Sciatic nerve (tissue), 2 donors: ENCODE measurements at places on chromosomes 7 and 10.
A peak's percentile ranks its signal among the peaks of the same experiment; 100 is the strongest.

DNA sequence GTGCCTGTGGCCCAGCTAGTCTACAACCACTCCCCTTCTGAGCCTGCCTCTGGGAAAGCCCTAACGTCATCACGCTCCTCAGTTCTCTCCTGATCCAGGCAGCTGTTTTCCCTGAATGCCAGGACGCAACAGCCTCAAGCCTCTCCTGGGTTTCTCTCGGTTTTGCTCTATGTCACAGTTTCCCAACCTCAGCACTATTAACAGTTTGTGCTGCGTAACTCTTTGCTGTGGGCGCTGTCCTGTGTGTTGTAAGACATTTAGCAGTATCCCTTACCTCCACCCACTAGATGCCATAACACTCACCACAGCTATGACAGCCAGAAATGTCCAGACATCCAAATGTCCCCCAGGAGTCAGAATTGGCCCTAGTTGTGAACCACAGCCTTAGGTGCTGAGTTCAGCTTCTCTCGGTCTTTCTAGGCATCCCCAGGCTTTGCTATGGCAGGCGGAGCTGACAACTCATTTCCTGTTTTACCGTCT is 226.3 kb upstream of the NPVF start:
- DNase-seq: no peak

- DNase-seq: no peak
Measured at GRCh38 chr7:157937406-157937805, 600.6 kb downstream of the DNAJB6 start.

DNA sequence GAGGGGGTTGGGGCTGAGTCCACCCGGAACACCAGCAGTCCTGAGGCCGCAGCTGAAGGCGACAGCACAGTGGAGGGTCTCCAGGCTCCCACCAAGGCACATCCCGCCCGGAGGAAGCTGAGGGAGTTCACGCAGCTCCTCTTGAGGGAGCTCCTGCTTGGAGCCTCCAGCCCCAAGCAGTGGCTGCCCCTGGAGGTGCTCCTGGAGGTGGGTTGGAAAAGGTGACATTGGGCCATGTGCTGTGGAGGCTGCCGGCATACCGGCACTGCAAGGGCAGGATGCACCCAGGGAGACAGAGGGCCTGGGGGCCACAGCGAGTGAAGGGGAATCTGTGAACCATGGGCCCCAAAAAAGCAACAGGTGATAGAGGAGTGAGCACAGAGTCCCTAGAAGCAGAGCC is 119.4 kb downstream of the LRRC18 start:
- no peak for DNase-seq

- DNase-seq: no peak
Measured at GRCh38 chr7:18202315-18203045, 174.8 kb upstream of the PRPS1L1 start.

DNA sequence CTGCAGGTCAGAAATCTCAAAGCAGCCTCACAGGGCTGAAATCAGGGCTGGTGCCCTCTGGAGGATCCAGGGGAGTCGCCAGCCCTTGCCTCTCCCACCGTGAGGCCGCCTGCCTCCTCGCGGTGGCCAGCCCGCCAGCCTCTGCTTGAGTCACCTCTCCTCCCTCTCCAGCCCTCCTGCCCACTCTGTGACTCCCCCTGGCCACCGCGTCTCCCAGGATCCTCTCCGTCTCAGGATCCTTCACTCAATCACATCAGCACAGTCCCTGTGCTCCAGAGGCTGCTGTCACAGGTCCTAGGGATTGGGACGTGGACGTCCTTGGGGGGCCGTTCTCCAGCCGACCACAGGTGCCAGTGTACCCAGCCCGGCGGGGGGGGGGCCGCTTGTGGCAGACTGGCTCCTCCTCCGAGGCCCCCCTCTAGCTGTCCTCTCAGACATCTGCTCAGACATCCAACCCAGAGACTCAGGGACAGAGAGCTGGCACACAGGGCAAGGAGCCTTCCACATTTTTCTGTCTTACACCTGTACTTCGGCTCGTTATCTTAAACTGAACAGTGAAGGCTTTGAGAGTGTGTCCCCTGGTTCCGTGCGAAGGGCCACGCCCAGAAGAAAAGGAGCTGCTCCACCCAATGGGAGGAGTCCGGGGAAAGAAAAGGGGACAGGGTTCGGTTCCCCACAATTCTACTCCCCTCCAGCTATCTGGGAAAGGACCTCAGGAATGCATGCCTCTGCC is 9.4 kb upstream of the PPP2R2D start:
- no peak for DNase-seq

GRCh38 chr10:78511324-78512204 is 477.9 kb downstream of the RPS24 start:
- DNase-seq: no peak

- no peak for DNase-seq
Measured at GRCh38 chr10:117662126-117662525, 119.6 kb downstream of the EMX2 start.

- DNase-seq: no peak
Measured at GRCh38 chr10:51547941-51548340, 151.5 kb downstream of the CSTF2T start.

DNA sequence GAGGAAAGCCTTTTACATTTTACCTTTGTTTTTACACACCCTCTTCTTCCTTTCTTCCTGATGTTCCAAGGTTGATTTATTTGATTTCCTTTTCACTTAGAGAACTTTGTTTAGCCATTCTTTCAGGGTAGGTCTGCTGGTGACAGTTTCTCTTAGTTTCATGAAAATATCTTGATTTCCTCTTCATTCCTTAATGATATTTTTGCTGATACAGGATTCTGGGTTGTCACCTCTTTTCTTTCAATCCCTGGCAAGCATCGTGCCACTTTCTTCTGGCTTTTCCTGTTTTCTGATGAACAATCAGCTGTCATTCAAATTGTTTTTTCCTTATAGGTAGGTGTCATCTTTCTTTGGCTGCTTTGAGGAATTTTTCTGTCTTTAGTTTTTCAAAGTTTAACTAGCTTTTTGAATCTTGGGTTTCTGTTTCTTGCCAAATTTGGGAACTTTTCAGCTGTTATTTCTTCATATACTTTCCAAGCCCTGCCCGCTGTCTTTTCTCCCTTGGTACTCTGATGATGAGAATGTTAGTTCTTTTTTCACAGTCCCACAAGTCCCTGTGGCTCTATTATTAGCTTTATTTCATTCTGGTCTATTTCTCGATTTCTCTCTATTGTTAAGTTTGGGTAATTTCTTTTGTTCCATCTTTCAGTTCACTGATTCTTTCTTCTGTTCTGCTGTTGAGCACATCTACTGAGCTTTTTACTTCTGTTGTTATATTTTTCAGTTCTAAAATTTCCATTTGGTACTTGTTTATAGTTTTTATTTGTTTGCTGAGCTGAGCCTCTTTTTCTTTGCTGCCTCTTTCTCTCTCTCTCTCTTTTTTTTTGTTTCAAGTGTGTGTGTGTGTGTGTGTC is 102.6 kb downstream of the CCNY start:
- no peak for DNase-seq

- no peak for DNase-seq
Measured at GRCh38 chr7:89238156-89238555, 442.6 kb upstream of the TEX47 start.

- DNase-seq: no peak
Measured at GRCh38 chr10:69089638-69090599, 2.0 kb downstream of the SRGN start.

DNA sequence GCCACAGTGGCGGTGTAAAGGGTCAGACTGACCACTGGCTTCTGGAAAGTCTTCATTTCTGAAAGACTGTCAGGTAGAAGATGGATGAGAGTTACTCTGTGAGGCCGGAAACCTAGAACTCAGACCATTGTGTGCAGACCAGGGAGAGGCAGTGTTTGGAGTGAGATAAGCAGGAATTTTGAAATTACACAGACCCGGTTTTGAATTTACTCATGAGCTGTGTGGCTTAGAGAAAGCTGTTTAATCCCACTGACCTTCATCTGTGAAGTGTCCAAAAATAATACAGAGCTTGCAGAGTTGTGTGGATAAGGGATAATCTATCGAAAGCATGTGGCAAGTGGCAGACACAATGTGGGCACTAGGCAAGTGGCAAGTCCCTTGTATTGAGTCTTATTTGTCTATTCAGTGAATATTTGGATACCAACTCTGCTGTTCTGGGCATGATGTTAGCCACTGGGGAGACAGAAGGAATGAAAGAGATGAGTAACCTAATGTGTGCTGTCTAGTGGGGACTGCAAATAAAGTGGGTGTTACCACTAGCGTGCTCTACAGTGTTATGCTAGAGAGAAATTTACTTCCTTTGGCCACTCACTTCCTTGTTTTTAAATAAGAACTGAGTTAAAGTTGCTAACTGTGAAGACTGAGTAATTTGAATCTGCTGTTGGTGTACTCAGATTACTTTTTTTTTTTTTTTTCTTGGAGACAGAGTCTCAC is 69.4 kb downstream of the KIAA1217 start:
- no peak for DNase-seq

GRCh38 chr7:22597844-22598243 is 97.9 kb upstream of the STEAP1B start:
- DNase-seq: no peak

DNA sequence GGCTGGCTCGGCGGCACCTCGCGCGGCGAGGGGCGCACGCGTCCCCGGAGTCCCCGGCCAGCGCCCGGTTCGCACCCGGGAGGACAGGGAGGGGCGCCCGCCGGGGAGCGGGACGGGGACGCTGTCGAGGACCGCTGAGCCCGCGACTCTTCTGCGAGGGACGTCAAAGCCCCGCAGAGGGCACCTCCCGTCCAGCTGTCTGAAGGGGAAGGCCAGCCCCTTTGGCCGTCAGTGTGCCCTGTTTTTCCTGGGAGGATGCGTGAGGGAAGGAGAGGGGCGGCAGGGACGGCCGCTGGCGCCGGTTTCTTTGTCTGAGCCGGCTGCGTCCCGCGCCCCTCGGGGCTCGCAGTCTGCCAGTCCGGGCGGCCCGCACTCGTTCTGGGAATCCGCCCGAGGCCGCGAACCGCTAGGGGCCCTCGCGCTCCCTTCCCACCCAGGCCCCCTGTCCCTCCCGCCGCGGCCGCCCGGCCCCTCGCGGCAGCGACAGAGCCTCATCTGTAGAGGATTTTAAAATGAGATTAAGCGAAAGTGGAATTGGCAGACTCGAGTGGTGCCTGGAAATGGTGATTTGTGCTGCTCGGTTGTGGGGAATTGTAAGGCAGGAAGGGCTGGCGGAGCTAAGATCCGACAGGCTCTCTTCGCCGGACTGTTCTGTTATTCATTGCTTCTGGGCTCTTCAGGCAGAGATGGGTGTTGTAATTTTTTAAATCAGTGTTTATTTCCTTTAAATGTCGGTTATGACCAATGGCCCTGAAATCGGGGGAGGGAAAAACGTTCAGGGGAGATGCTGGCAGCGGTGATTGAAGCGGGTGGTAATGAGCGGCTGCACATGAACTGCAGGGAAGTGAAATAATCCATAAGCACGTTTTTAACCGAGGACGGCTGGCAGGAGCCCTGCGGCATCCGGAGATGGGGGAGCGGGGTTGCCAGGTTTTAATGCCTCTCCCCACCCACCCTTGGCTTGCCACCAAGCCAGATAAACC is 618 bp upstream of the RELN start:
- DNase-seq: peak; percentile 61

DNA sequence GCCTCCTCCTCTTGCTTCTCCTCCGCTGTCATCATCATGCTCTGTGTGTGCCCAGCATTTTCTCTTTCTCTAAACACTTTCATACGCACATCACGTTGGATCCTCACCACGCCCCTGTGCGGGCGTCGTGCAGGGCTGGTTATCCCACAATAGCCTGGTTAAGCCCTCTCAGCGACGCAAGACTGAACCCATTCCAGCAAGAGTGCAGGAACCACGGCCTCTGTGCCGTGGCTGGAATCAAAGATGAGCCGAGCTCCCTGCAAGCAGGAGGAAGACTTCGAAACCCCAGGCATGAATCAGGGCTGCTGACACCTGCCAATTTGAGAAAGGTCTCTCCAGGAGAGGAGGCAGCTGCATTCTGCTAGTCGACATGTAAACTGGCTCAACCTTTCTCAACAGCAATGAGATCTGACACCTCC is 74.8 kb upstream of the FOXK1 start:
- DNase-seq: no peak

DNA sequence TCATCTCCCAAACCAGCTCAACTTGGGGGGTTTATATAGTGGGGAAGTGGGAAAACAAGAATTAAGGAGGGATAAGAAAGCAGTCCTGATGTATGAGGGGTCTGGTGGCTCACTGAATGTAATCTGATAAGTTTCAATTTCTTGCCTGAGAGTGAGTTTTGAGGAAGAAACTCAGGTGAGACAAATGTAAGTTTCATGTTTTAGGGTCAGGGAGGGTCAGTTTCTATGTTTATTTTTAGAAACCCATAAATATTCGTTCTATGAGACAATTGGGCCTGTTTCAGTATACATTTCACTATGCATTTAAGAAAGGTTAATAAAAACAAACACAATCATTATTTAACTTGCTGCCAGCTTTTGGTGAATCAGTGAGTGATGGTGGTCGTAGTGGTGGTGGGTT is 128.0 kb upstream of the MBL2 start:
- no peak for DNase-seq

DNA sequence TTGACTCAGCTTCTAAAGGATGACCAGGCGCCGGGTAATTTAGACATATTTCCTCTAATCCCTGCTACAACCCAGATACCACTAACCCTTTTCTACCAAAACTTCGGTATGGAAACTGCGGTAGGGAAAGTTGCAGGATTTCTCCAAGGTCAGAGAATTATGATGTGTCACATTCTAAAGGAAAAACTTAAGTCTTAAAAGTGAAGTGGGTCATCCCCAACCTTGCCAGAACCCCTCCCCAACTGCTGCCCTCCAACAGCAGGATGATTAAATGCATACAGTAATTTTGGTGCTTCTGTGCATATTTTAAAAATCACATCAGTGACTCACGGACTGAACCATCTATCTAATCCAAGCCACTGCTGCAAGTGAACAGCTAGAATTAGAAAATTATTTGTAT is 52.7 kb downstream of the GRB10 start:
- DNase-seq: no peak

- peak; percentile 59 for DNase-seq
Measured at GRCh38 chr7:34928052-34928451, 109.2 kb downstream of the DPY19L1 start.

DNA sequence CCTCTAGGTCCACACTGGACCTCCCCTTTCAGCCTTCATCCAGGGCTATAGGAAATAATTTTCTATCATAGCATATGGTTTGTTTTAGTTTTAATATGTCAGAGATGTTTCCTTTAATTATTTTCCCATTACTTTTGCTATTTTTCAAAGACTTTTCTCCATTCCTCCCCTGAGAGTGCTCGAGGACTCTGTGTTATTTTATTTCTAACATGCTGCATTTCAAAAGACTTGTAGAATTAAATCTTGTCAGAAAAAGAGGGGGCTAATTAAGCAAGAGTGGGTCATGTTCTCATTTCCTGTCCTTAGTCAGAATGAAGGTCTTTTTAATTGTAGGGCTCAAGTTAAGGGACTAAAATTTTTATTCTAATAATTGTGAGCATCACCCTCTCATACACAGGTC is 71.6 kb upstream of the CTTNBP2 start:
- no peak for DNase-seq

GRCh38 chr10:60123668-60124067 is 217.3 kb upstream of the CCDC6 start:
- DNase-seq: no peak
